ENCODE measurements at places on chromosomes 7 and 10. TPM values are rescaled to one million over a fixed set of nuclear protein-coding genes. Genes with fewer than 3 reads are reported as not detected.

TFR2 gene
- total RNA-seq, result 21.8 TPM

INMT gene
- total RNA-seq, result not detected

PTPRE gene
- 33.3 TPM for total RNA-seq

KNDC1 gene
- total RNA-seq, result 0.17 TPM

UNC5B gene
- total RNA-seq, result 0.08 TPM

ENO4 gene
- total RNA-seq, result not detected

PLXNA4 gene
- total RNA-seq, result 0.04 TPM

BRI3 gene
- 59.3 TPM for total RNA-seq

DENND10 gene
- 19.9 TPM for total RNA-seq

OPN1SW gene
- not detected for total RNA-seq

Data from activated CD8-positive, alpha-beta memory T cell treated with anti-CD3 and anti-CD28 coated beads for 36 hours (primary cell).